ENCODE measurements at places on chromosomes 3 and 15.

DNA sequence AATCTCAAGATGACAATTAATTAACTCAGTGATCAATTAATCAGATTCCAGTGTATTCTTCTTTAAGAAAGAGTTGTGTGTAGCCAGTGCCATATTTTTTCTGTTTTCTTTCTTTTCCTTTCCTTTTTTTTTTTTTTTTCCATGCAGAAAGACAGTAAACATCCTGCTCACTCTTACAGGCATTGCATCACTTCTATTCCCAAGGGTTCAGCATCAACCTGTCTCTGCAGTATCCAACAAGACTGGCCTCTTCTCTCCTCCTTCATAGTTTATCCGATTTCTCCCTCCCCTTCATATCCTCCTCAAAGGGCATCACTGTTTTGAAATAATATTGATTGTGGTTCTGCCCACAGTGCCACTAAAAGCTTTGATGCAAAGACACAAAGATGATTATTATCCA, 17.0 kb upstream of the SLC9A9 start:
- no peak for DNase-seq

- no peak for DNase-seq
These were observed 141.7 kb downstream of the OSBPL10 start for GRCh38 chr3:31839144-31839917.

GRCh38 chr15:78938658-78939488, 6.0 kb downstream of the CTSH start:
- DNase-seq: no peak

GRCh38 chr15:38189671-38190295, 62.9 kb upstream of the SPRED1 start:
- DNase-seq: no peak

DNA sequence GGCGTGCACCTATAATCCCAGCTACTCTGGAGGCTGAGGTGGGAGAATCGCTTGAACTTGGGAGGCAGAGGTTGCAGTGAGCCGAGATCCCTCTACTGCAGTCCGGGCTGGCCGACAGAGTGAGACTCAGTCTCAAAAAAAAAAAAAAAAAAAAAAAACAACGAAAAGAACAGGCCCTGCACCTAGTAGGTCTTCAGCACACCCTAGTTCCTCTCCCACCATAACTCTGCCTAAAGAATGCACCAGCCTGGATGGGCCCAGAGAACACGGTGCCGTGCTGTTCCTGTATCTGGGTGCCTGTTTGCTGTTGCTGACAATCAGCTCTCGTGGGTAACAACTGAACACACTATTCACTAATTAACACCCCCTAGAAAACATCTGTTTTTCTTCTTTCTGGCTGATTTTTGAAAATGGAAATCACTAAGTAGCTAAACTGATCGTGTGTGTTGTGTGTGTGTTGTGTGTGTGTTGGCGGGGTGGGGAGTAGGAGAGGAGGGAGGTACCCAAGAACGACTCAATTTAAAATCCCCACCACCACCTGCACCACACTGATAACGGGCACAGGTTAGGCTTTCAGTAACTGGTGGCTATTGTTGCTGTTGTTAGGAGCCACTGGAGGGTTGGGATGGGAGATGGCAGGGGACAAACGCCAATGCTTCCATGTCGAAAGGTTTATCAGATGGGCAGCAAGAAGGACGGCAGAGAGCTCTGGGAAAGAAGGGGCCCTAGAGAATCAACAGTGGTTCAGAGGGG, 40.6 kb upstream of the MEX3B start:
- no peak for DNase-seq

GRCh38 chr3:10471054-10471688, 34.2 kb downstream of the ATP2B2 start:
- DNase-seq: no peak

DNA sequence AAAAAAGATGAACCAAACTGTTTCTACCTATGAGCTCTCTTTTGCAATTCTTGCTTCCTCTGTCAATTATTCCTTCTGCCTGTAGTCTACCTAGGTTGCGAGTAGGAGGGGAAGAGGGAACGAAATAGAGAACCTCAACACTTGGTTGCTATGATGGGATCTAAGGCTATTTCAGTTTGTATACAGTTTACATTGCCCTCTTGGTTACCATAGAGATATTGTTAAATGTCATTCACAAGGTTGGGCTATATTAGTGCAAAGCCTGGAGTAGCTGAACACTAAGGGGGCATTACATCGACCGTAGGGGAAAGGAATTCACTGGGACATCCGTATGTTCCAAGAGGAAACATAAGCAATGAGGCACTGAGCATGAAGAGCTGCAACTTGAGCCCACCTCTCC, 276.9 kb downstream of the GBE1 start:
- DNase-seq: no peak

DNA sequence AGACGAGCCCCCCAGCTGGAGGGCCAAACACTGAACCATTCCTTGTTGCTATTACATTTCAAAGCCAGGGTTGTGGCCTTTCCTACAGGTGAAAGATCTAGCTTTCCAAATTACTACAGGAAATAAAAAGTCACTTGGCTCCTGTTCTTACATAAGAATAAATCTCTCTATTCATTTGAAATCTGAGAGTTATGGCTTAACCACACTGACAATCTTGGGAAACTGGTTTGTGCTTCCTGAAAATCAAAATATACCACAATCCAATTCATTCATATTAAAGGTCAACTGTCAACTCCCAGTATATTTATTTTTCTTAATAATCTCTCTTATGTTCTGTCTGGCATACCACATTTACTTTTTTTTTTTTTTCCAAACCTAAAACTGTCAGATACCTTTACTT, 103.7 kb upstream of the LMOD3 start:
- DNase-seq: no peak

GRCh38 chr3:146125951-146126350, 35.0 kb downstream of the PLOD2 start:
- no peak for DNase-seq

DNA sequence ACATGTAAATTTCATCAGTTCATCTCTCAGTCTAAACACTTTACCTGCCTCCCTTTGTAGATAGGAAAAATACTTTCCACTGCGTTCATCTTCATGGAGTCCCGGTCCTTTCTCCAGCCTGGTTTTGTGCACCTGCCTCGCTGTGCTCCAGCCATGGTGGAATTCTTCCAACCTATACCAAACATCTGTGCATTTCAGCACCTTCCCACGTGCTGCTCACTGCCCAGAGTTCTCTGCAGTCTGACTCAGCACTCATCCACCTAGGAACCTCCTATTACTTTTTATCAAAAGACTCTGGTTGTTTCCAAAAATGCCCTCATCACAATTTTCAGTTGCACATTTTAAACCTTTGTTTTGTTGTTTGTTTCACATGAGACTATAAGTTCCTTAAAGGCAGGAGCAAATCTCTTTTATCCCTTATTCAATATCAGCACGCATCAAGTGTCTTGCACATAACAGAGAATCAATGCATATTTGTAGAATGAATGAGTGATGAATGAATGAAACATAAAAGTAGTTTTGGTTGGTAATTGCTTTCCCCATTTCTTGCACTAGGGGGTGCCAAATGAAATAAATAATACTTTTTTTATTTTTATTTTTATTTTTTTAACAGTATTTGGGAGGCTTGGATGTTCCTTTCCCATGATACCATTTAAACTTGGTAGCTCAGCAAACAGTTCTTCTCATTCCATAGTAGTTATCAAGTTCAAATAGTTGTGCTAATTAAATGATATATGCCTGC, 30.2 kb upstream of the ADAMTS9 start:
- DNase-seq: no peak

DNA sequence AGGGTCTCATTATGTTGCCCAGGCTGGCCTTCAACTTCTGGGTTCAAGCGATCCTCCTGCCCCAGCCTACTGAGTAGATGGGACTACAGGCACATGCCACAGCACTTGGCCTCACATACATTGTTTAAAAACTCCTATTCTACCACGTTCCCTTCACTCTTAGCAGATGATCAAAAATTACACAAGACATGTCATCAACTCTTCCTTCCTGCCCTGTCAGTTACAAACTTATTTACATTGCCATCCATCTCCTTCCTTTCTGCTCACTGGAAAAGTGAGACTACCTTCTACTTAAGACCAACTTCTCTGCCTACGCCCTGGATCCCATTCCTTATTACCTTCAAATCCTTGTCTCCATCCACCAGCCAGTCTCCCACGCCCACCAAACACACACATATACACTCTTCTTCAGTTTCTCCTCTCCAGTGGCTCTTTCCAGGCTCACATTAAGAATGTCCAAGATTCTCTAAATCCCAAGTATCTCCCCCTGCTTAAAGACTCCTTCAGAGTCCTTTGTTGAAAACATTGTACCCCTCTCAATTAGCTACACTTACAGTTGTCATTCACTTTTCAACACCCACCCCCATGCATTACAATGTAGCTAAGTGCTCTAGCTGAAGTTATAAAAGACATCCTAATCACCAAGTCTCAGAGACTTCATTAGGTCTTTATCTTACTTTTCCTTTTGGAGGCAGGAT, 4.3 kb downstream of the PEAK1 start:
- DNase-seq: no peak

- no peak for DNase-seq
These were observed 404.8 kb downstream of the PTPRG start for GRCh38 chr3:61966200-61966599.

DNA sequence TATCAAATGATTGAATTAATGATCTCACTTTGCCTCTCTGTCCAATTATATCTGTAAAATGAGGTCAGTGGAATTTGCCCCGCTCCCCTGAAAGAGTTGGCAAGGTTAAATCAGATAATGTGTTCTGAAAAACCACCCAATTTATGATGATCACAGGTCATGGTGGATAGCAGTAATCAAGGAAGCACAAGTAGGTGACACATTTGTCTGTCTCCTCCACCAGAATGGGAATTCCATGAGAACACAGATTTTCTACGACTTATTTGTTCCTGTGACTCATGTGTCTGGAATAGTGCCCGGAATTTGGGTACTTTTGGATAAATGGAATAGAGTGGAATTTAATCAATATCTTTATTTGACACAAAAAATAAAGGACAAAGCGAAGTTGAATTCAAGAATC, 220.9 kb upstream of the SUCLG2 start:
- no peak for DNase-seq

GRCh38 chr15:49793943-49794342, 173.1 kb downstream of the DTWD1 start:
- DNase-seq: no peak

DNA sequence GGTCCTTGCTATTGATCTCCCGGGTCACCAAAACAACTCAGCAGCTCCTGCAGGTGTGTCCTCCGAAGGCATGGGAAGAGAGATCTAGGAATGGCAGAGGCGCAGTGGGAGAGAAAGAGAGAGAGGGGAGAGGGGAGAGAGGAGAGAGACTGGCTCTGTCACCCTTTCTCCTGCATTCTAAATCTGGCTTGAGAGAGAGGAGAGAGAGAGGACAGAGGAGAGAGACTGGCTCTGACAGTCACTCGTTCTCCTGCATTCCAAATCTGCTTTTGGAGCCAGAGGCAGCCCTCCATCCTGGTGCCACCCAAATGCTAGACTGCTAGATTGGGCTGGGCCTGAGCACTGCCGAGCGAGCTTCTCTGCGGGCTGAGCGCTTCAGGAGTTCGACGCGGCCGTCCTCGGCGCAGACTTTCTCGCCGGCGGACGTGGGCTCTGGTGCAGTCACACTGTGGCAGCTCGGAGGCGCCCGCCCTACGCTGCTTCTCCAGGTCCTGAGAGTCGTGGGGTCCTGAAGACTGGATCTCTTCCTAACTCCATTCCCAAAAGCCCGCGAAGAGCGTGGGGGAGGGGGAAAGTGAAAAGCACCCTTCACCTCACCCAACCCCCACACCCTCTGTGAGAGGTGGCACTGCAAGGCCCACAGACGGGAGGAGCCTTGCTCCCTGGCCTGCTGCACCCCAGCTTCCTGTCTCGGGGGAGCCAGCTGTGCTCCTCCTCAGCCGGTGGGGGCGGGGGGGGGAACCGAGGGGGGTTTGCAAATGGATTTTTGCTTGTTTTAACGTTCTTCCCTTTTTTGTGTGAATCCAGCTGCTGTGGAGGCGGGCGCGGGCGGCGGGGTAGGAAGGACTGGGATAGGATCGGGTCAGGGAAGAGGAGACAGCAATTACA, 222.3 kb downstream of the MEIS2 start:
- DNase-seq: no peak

GRCh38 chr3:126269354-126269753, 87.9 kb downstream of the KLF15 start:
- no peak for DNase-seq

DNA sequence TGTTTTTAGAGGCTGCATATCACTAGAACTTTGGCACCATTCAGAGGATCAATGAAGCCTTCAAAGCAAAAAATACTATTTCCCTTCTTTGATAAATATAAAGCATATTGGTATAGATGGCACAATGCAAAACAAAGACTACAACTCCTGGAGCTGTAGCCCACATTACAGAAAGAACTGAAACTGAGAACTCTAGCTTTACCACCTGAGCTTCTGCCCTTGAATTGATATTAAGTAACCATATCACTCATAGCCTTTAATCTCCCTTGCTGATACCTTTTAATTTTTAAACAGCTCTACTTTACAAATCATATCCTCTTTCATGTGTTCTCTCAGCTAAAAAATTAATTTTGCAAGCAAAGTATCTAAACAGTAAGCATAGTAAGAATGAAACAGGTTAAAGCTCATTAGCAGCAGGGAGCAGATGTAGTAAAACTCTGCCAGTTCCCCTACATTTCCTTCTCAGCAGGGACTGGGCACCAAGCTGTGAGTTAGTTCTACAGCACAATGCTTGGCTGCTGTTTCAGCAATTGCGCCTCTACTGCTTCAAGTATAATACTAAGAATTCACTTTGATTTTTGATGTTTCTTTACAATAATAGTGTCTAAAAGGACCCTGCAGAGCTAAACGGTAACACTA, 97.9 kb upstream of the NANOGP8 start:
- no peak for DNase-seq

- no peak for DNase-seq
These were observed 54.9 kb downstream of the DCUN1D1 start for GRCh38 chr3:182925330-182925943.

- no peak for DNase-seq
These were observed 610.2 kb downstream of the TBL1XR1 start for GRCh38 chr3:176587089-176587488.

DNA sequence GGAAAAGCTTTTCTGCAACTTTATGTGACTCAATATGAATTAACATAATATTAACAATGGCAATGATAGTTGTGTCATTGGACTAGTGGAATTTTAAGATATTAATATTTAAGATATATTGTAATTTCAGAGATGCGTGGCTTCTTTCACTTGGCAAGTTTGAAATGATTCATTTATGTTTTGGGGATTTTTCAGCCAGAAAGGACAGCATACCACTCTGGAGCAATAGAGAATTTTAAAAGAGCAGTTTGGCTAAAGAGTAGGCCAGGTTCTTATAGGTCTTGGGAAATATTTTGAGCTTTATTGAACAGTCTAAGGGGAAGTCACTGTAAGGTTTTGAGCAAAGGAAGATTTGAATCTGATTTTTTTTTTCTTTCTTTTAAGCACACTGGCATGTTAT, 16.5 kb downstream of the GMPS start:
- no peak for DNase-seq
